Calu3 (cell line): ENCODE measurements at places on chromosomes 7 and 10.

- DNase-seq = no peak
These were observed 25.1 kb upstream of the PROSER2 start for GRCh38 chr10:11797847-11798633.

- DNase-seq = peak; percentile 75
These were observed 7.3 kb upstream of the CRPPA start for GRCh38 chr7:16428672-16429071.

DNA sequence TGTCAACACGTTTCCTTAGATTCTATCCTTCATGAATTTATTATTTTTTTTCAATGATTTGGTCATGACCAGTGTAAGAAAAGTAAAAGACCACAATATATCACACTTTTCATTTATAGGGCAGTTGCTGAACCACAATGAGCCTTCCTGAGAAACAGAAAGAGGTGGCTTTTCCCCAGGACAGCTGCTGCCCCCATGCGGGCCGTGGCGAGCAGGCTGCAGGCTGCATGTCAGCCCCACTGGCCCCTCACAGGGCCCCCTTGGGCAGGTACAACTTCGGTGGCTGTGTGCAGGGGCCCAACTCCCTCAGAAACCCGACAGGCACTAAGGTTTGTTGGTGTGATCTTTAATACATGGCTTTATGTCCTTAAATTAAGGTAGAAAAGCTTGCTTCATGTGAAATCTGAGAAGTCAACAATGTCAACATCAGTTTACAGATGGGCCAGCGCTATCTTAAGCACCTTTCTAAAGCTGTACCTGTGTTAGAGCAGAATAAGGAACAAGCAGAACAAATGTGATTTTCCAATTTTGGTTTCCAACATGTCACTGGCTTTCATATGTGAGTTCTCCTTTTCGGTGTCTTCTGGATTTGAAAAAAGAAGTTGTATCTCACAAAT, 10.6 kb downstream of the BEND7 start:
- DNase-seq = no peak

GRCh38 chr7:88217675-88218428, 2.0 kb downstream of the SRI start:
- DNase-seq = no peak

DNA sequence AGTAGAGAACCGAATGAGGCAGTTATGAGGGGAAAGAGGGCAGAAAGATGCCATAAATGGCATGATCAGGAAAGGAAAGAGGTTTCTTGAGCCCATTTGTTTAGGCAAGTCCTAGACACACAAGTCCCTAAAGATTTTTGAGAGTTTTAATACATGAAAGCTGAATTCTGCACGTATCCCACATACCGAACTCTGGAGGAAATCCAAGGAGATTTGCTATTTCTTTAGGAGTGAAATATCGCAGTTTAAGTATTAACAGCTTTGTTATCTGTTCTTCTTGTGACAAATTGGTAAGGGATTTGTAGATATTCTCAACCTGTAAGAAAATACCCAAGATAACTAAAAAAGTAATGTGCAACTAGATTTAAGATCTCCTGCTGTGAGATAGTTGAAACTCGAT, 23.7 kb upstream of the CUBN start:
- no peak for DNase-seq

DNA sequence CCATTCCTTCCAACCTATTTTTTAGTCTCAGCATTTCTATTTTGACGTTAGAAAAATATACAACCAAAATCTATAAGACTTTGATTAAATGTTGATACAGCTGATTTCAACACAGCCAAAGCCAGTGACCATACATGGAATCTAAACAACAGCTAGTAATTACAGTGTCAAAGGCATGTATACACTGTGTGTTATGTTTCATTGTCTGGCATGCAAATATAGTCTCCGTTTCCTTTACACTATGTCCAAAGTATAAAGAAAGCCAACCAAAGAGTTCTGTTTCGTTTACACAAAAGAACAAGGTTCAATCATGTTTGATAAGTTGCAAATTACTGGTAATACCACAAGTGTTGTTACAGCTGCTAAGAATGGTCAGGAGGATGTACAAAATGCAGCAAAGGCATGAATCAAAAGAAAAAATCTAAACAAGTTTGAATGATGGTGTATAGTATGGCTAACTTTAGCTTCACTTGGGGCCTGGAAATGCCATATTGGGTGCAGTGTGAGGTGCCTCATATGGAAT, 268.3 kb upstream of the FERD3L start:
- DNase-seq = no peak

DNA sequence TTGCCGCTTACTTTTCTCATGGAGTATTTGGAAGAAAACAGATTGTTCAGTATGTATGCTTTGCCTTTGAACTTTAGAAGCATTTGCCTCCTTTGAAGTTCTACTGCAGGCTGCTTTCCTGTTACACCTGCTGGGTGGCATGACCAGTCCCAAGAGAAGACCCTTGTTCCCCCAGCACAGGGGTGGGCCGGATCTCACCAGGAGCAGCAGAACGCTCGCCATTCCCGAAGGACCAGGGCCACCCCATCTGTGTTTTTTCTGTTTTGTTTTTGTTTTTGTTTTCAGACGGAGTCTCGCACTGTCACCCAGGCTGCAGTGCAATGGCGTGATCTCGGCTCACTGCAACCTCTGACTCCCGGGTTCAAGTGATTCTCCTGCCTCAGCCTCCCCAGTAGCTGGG, 493.6 kb downstream of the PTPRN2 start:
- no peak for DNase-seq

GRCh38 chr7:69561266-69561960, 36.9 kb upstream of the AUTS2 start:
- no peak for DNase-seq

DNA sequence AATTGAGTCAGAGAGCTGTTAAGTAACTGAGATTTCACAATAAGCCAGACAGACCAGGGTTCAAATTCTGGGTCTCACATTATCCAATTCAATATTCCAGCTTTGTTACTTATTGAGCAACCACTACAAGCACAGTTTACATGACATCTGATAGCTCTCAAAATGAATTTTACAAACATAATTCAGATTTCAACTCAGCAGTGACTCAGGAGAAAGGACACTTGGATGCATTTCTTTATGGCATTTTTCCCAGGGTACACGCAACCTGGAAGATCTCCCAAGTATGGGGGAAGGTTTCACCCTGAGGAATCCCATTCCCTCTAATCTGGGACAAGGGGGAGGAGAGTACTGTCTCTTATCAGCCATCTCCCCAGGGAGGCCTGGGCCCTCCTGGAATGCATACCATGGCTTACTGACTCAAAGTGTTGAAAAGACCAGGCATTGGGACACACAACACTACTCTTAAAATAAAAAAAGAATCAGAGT, 102.4 kb downstream of the CFTR start:
- DNase-seq = no peak

GRCh38 chr10:106506526-106507283, 657.8 kb downstream of the SORCS1 start:
- DNase-seq = no peak

- DNase-seq = no peak
These were observed 7.0 kb upstream of the GBX1 start for GRCh38 chr7:151174246-151175046.

DNA sequence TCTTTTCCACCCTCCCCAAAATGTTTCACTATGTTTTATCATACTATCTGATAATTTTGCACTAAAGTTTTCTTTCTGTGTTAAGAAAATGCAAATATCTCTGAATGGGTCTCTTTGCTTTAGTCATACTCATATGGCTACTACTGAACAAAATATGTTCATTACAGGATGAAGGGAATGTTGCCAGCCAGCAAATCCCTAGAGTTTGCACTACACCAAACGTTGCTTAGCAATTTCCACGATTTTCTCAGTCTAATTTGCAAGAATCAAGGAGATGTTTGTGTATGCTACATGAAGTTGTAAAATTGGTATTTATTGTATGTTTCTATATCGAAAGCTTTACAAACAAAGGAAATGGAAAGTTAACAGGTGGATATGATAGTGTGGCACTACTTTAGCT, 10.6 kb upstream of the MAGI2 start:
- no peak for DNase-seq
